Activated naive CD4-positive, alpha-beta T cell treated with anti-CD3 and anti-CD28 coated beads for 36 hours (primary cell): ENCODE measurements at places on chromosomes 5 and 9. TPM values are rescaled to one million over a fixed set of nuclear protein-coding genes. Genes with fewer than 3 reads are reported as not detected.

DNA sequence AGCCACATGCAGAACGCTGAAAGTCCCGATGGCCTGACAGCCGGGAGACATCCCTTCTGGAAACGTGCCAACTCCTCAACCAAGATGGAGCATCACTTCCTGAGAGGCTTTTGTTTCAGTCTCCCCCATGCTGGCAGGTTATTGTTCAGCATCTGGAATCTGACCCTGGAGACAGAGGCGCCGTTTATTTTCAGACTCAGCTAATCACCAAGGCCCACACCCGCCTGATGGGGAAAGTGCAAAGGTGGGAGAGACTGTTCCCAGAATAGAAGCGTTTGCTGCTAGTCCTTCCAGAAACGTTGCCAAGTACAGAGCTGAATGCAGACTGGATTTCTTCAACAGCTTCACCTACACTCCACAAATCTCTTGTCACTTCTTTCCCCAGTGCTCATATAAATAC lies 41.8 kb upstream of the S1PR3 start:
- H3K27ac ChIP-seq = no peak overlapping the region
- peaks cover 6% of the 10 kb centered on the region for H3K4me1 ChIP-seq
- no peak overlapping the region for H3K4me3 ChIP-seq
- no peak for DNase-seq
- peaks cover 13% of the 10 kb centered on the region for H3K27me3 ChIP-seq

DNA sequence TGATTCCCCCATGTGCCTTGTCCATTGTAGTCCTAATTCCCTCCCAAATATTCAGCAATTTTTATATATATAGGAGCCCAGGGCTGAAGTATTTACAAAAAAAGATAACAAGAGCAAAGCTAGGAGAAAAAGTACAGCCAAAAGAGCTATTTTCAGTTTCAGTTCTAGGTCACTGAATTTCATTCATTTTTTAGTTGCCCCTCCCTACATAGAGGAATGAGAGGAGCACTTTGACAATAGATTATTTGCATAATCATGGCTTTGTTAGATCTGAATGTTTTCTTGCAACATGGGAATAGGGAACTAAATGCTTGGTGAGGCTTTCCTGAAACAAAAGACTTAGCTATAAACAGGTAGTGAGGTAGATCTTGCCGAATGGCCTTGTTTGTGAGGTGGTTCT lies 15.3 kb upstream of the F2RL2 start:
- H3K4me1 ChIP-seq = peaks cover 4% of the 10 kb centered on the region
- H3K27ac ChIP-seq = no peak overlapping the region
- no peaks in the 10 kb centered on the region for H3K27me3 ChIP-seq

GRCh38 chr5:169728-170094 lies 21.6 kb upstream of the LRRC14B start:
- H3K4me3 ChIP-seq = no peak overlapping the region
- no peak for DNase-seq
- H3K27ac ChIP-seq = no peak overlapping the region
- no peaks in the 10 kb centered on the region for H3K4me1 ChIP-seq
- H3K27me3 ChIP-seq = no peaks in the 10 kb centered on the region
- no peaks in the 10 kb centered on the region for H3K36me3 ChIP-seq

DNA sequence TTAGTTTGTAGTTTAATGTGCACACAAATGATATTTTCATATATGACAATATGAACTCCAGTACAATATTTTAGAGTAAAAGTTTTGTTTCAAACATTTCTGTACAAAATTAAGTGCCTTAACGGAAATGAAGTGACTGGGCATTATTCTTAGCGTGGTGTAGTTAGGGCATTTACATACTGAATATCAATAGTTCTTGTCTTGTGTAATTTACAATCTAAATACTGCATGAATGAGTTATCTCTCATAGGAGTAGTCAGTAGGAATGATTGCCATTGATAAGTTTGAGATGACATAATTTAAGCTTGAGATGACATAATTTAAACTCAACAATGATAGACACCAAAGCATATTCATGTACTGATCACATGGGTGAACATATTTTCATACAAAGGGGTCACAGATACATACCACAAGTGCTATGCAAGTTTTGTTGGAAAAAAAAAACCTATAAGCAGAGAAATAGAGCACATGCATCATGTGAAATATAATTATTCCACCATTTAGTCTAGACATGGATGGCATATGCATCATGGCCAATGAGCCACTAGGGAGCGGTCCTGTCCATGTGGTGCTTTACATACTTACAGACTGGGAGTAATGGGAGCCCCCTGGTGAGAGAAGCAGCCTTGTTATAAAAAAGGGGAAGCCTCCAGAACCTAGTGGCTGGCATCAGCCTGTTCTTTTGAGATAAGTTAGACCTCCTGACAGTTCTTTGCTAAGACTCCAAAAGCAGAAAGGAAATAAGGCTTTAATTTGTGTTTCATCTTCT lies 1523.9 kb downstream of the MAT2B start:
- no peak overlapping the region for H3K4me3 ChIP-seq
- no peak overlapping the region for H3K27ac ChIP-seq
- no peaks in the 10 kb centered on the region for H3K27me3 ChIP-seq
- no peaks in the 10 kb centered on the region for H3K4me1 ChIP-seq
- no peaks in the 10 kb centered on the region for H3K36me3 ChIP-seq

DNA sequence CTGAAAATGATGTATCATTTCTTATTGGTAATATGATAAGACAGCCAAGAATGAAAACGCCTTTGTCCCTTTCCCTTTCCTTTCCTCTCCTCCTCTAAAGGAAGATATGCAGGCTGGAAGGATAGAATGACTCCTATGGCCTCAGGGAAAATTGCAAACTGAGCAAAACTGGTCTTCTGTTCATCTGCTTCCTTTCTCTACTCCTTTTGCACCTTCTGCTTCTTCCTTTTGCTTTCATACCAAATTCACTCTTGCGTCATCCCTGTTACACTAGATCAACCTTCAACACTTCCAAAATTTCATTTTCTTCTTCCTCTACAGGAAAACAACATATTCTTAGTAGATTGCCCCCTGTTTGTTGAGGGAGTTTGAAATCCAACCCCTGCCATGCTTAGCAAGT lies 234.1 kb downstream of the ADAMTS6 start:
- no peak overlapping the region for H3K4me3 ChIP-seq
- no peaks in the 10 kb centered on the region for H3K36me3 ChIP-seq
- H3K27ac ChIP-seq = no peak overlapping the region
- H3K27me3 ChIP-seq = no peaks in the 10 kb centered on the region
- no peaks in the 10 kb centered on the region for H3K4me1 ChIP-seq

DNA sequence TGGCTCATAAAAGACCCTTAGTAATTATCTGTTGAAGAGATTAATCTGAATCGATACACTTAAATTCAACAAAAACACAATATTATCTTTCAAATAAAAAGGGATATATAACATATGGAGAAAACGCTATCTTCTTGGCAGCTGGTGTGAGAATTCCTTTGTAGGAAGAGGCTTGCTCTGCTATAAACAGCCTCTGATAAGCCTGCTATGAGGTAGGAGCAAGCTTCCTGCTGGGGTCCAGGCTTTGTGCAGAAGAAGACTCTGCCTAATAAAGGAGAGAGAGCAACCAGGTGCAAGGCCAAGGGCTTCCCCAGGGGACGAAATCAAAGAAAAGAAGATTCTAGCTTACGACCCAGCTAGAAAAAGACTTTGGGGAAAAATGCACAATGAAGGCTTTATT lies 43.3 kb upstream of the SSBP2 start:
- H3K4me1 ChIP-seq = peaks cover 5% of the 10 kb centered on the region
- no peak for DNase-seq
- no peak overlapping the region for H3K4me3 ChIP-seq
- H3K27ac ChIP-seq = no peak overlapping the region
- H3K36me3 ChIP-seq = no peaks in the 10 kb centered on the region
- no peaks in the 10 kb centered on the region for H3K27me3 ChIP-seq

GRCh38 chr5:65141493-65141892 lies 340.2 kb downstream of the ADAMTS6 start:
- no peak for DNase-seq
- no peaks in the 10 kb centered on the region for H3K4me1 ChIP-seq

DNA sequence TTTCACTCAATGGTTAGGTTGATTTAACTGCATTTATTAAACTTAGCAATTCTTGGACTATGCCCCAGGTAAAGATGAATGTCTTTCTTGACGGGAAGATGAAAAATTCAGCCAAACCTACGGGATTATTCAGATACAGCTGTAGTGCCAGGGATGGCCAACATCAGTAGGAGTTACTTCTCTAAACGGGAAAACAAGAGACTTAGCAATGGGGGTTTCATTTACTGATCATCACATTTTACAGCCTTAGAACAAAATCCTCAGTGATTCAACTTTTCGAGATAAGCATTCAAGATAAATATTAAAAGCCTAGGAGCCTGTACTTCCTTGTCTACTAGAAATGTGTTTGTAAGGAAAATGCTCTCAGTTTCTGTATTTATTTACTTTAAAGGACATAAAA lies 46.1 kb downstream of the S1PR3 start:
- H3K4me1 ChIP-seq = no peaks in the 10 kb centered on the region
- peaks cover 14% of the 10 kb centered on the region for H3K27me3 ChIP-seq
- DNase-seq = no peak

DNA sequence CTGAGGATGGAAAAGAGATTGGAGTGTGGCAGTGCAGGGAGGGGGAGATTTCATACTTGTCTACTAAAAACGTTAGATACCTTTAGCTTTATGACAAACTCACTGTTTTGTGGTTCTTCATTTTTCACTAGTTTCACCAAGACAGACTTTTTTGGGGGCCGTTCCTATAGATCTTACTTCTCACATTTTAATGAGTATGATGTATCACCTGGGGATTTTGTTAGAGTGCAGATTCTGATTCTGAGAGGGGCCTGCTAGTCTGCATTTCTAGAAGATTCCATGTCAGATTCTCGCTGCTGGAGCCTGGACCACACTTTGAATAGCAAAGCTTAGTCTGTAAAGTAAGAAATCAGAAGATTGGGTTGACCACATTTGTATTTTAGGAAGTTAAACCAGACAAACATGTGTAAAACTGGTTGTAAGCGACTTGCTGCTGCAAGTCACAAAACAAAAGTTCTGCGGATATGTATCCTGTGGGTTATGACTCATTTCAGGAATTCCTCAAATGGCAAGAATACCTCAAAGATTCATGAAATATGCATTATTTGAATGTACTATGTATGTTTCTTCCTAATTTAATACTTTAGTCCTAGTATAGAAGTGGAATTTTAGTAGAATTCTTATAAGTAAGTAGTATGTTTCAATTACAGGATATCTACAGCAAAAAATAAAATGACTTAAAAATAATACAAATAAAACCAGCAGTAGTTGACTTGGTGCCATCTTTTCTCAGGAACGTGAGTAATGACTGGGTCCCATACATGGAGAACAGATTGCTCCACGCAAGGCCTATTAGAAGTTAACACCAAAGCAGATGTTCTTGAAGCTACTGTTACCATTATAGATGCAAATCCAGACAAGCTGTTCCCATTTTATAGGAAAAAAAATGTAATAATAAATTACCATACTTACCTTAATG lies 27.8 kb downstream of the NFIL3 start:
- peak overlapping the region; percentile 74 for H3K27ac ChIP-seq
- no peaks in the 10 kb centered on the region for H3K36me3 ChIP-seq
- no peak overlapping the region for H3K4me3 ChIP-seq
- peaks cover 11% of the 10 kb centered on the region for H3K4me1 ChIP-seq

GRCh38 chr5:172008689-172009141 lies 2.3 kb upstream of the FBXW11 start:
- peaks cover 4% of the 10 kb centered on the region for H3K36me3 ChIP-seq
- DNase-seq = no peak
- no peak overlapping the region for H3K27ac ChIP-seq
- H3K27me3 ChIP-seq = no peaks in the 10 kb centered on the region
- peaks cover 25% of the 10 kb centered on the region for H3K4me1 ChIP-seq

DNA sequence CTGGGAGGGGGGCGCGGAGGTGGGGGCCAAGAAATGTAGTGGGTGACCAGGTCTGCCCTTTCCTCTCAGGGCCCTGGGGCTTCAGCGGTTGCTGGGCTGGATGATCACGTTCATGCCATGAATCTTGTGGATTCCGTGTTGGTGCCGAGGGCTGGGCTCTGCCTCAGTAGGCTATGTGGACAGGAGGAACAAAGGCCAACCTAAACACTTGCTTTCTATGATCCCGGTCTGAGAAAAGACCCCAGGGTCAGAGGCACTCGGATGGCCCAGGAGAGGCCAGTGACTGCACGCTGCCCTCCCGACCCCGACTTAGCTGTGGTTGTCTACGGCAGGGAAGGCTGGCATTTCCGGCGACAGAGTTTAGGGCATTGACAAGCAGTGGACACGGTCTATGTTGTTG lies 26.6 kb downstream of the PHF2 start:
- no peaks in the 10 kb centered on the region for H3K27me3 ChIP-seq
- DNase-seq = no peak
- H3K36me3 ChIP-seq = peaks cover 28% of the 10 kb centered on the region
- H3K4me1 ChIP-seq = peaks cover 40% of the 10 kb centered on the region
- H3K4me3 ChIP-seq = no peak overlapping the region

DNA sequence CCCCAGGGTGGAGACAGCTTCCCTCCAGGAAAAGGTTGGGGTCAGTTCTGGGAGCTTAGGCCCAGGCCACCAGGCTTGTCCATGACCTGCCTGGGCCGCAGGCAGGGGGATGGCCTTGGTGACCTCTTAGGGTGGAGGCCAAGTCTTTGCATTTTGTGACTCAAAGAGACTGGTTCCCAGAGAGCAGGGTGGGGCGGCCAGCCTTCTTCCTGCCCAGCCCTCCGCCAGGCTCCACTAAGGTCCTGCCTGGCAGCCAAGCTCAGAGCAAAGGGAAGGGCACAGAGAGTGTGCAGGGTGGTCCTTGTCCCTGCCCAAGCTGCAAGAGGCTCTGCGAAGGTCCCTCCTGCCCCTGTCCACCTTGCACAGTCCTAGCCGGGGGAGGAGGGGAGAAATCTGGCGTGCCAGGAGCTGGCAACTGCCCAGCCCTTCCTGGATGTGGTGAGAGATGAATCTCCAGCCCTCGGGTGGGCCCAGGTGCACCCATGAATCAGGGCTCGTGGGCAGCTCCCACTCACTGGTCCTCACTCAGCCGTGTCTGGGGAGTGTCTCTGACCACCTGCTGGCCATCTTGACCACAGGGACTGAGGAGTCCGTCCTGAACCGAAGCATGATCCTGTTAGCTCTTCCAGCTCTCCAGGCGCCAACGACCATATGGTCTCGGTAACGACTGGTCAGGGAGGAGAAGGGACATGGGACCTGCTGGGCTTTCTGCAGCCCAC lies 2.3 kb upstream of the PTGDS start:
- no peak overlapping the region for H3K4me3 ChIP-seq
- H3K36me3 ChIP-seq = no peaks in the 10 kb centered on the region
- H3K4me1 ChIP-seq = peaks cover 14% of the 10 kb centered on the region
- DNase-seq = no peak
- H3K27me3 ChIP-seq = no peaks in the 10 kb centered on the region

GRCh38 chr9:80233102-80233843 lies 661.5 kb downstream of the TLE4 start:
- H3K27me3 ChIP-seq = peaks cover 3% of the 10 kb centered on the region
- no peaks in the 10 kb centered on the region for H3K4me1 ChIP-seq
- H3K36me3 ChIP-seq = no peaks in the 10 kb centered on the region
- no peak overlapping the region for H3K27ac ChIP-seq
- DNase-seq = no peak
- H3K4me3 ChIP-seq = no peak overlapping the region

GRCh38 chr5:60362158-60362557 lies 337.8 kb downstream of the DEPDC1B start:
- no peak overlapping the region for H3K4me3 ChIP-seq
- no peaks in the 10 kb centered on the region for H3K27me3 ChIP-seq
- no peaks in the 10 kb centered on the region for H3K36me3 ChIP-seq
- no peak overlapping the region for H3K27ac ChIP-seq
- DNase-seq = no peak

- H3K4me3 ChIP-seq = no peak overlapping the region
- no peaks in the 10 kb centered on the region for H3K4me1 ChIP-seq
- H3K27me3 ChIP-seq = no peaks in the 10 kb centered on the region
- no peak overlapping the region for H3K27ac ChIP-seq
- DNase-seq = no peak
- H3K36me3 ChIP-seq = no peaks in the 10 kb centered on the region
Measured at GRCh38 chr9:73782166-73782565, 630.5 kb downstream of the ANXA1 start.

Gene CCDC192
- total RNA-seq = not detected

Gene FEM1C
- total RNA-seq = 10.0 TPM

Gene NUP188
- total RNA-seq = 101 TPM

Gene KLHL3
- 2.0 TPM for total RNA-seq

Gene ANKRD34B
- total RNA-seq = 0.10 TPM

Gene ZNF462
- 0.33 TPM for total RNA-seq
